ENCODE measurements at places on chromosomes 1 and 21.

DNA sequence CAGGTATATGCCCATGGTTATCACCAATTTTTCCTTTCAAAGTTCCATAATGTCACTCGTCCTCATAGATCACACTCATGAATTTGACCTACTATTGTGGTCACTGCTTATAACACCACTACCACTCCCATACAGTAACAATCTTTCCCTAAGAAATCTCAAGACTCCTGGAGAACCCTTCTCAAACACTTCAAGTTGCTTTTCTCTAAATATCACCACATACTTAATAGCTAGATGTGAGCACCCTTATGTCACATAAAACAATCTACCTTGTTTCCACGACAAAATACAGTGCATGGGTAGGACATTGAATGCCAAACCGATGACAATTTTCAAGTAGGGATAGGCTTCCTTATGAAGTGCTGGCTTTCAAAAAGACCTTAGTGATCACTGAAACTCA is 104.5 kb downstream of the LRRC53 start:
- H3K36me3 ChIP-seq: no peaks in the 10 kb centered on the region
- DNase-seq: no peak
- H3K27ac ChIP-seq: no peak overlapping the region
- H3K27me3 ChIP-seq: no peaks in the 10 kb centered on the region

DNA sequence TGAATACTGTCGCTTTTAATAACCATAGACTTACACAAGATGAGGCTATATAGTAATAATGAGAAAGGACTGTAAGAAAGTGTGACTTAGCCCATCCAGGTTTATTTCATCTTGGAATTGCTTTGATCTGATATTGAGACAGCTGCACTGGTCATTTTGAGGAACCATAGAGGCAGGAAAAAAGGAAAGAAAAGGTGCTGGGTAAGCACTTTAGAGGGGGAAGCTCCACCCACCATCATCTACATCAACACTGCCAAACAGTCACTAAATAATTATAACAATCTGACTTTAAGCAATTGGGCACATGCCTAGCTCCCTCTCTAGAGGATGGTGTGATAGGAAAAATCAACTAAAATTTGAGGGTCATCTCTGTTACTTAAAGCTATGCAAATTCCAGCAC is 70.6 kb upstream of the ST6GALNAC3 start:
- no peaks in the 10 kb centered on the region for H3K36me3 ChIP-seq
- H3K4me3 ChIP-seq: no peak overlapping the region
- H3K27me3 ChIP-seq: no peaks in the 10 kb centered on the region
- no peak for DNase-seq

GRCh38 chr1:150322310-150322709 is 977 bp downstream of the PRPF3 start:
- peaks cover 9% of the 10 kb centered on the region for H3K4me1 ChIP-seq
- DNase-seq: no peak
- H3K27me3 ChIP-seq: no peaks in the 10 kb centered on the region
- peaks cover 6% of the 10 kb centered on the region for H3K36me3 ChIP-seq

GRCh38 chr21:35720208-35720731 is 340.1 kb downstream of the SETD4 start:
- H3K4me3 ChIP-seq: no peak overlapping the region
- no peaks in the 10 kb centered on the region for H3K4me1 ChIP-seq
- DNase-seq: no peak
- H3K27me3 ChIP-seq: no peaks in the 10 kb centered on the region
- H3K27ac ChIP-seq: no peak overlapping the region

DNA sequence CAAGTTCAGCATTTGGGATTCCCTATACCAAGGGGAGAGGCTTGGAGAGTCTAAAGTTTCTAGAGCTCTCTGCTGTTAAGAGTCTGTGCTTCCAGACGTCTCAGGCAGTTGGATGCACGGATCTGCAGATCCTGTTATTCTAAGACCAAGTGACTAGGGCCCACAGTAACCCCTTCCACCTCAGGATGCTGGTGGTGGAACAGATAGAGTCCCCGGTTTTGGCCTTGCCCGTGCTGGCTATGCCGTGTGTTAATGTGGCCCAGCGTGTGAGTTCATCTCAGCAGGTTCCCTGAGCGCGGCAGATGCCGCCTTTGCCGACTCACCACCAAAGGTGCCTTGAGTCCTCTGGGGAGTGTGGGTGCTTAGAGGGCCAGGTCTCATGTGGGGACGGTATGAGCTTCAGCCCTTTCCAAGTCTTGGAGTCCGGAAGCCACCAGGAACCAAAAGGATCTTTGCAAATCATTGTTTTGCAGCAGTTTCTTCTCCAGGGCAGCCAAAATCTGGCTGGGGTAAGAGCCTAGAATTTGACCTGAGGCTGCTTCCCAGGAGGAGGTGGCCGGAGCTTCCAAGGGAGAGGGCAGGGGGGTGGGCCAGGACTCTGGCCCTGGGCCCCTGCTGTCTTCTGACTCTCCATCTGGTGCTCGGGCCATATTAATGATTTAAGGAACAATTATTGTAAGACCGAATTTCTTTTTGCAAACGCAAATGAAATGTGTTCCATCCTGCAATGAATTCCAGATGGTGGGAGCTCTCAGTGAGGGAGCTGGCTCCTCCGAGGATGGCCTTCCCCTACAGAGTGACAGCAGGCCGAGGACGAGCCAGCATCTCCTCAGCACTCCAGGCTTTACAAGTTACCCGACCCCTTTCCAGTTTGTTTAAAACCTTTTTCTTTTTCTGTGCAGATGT is 205.7 kb downstream of the FOXD2 start:
- no peaks in the 10 kb centered on the region for H3K36me3 ChIP-seq
- DNase-seq: no peak
- no peak overlapping the region for H3K27ac ChIP-seq
- H3K4me1 ChIP-seq: no peaks in the 10 kb centered on the region
- no peak overlapping the region for H3K4me3 ChIP-seq

DNA sequence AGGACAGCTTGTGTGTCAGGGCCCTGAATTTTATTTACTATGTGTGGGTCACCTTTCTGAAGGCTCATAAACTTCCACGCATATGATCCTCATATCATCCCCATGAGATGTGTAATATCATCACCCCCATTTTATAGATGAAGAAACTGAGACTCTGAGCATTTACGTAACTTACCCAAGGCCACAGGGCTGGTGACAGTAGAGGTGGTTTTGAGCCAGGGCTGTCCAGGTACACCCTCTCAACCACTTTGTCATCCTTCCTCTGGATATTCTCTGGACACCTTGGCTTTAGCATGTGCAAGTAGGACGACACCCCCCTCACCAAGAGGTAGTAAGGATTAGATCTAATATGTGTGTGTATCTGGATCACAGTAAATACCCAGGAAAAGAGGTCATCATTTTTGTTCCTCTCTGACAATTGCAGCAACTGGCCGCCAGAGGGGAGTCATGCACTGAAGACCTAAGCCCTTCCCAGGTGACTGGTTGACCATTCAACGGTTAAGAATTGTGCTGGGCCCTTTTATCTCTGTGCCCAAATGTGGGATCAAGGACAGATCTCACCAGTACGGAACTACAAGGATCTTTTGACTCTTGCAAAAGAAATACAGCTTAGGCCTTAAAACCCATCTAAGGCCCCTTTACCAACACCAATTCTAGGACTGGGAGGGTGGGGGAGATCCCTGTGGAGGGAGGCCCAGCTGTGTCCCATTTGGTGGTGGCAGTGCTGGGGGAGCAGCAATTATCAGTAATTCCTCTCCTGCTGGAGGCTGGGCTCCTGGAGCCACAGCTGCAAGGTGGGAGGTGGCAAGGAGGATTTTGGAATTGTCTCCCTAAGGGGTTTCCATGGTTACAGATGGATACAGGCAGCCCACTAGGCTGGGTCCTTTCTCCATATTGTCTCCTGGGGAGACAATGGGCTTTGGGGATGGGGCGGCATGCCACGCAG is 13.7 kb upstream of the E2F2 start:
- peaks cover 2% of the 10 kb centered on the region for H3K4me1 ChIP-seq
- no peak overlapping the region for H3K4me3 ChIP-seq
- no peaks in the 10 kb centered on the region for H3K27me3 ChIP-seq
- H3K36me3 ChIP-seq: no peaks in the 10 kb centered on the region

DNA sequence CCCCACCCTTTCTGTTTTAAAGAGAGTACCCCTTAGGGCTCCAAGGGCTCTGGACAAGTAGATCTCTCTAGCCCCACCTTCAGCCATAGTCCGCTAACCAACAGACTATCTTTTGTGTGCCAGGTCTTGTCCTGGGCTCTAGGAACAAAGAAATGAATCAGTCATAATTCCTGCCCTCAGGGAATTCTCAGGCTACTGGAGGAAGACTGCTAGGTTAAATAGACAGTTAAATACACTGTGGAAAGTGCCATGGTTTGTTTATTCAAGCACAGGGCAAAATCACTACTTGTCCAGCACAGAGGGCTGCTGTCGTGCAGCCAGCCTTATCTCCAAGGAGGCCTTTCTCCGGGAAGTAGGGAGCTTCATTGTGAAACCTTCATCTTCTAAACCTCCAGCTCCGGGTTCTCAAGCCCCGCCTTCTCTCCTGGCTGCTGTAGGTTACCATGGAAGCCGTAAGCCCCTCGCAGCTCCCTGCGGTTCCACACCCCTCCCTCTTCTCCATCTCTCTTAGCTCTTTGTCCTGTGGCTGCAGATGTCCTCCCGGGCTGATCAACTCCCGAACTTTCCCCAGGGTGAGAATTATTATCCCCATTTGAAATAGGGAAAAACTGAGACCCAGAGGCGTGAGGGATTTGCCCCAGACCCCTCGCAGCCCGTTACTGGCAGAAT is 29.8 kb downstream of the SHISAL2A start:
- H3K27me3 ChIP-seq: no peaks in the 10 kb centered on the region
- H3K36me3 ChIP-seq: no peaks in the 10 kb centered on the region
- H3K4me3 ChIP-seq: no peak overlapping the region
- no peak for DNase-seq
- H3K4me1 ChIP-seq: peaks cover 3% of the 10 kb centered on the region
- no peak overlapping the region for H3K27ac ChIP-seq

- peaks cover 13% of the 10 kb centered on the region for H3K4me1 ChIP-seq
- H3K27ac ChIP-seq: no peak overlapping the region
- no peaks in the 10 kb centered on the region for H3K36me3 ChIP-seq
- no peak overlapping the region for H3K4me3 ChIP-seq
- no peak for DNase-seq
- peaks cover 41% of the 10 kb centered on the region for H3K27me3 ChIP-seq
Measured at GRCh38 chr1:15756143-15757015, 2.2 kb upstream of the FBLIM1 start.

- DNase-seq: no peak
- no peaks in the 10 kb centered on the region for H3K27me3 ChIP-seq
- peaks cover 7% of the 10 kb centered on the region for H3K36me3 ChIP-seq
- H3K4me1 ChIP-seq: peaks cover 10% of the 10 kb centered on the region
- H3K27ac ChIP-seq: no peak overlapping the region
- H3K4me3 ChIP-seq: no peak overlapping the region
Measured at GRCh38 chr1:228147768-228148167, 2.0 kb upstream of the GJC2 start.

DNA sequence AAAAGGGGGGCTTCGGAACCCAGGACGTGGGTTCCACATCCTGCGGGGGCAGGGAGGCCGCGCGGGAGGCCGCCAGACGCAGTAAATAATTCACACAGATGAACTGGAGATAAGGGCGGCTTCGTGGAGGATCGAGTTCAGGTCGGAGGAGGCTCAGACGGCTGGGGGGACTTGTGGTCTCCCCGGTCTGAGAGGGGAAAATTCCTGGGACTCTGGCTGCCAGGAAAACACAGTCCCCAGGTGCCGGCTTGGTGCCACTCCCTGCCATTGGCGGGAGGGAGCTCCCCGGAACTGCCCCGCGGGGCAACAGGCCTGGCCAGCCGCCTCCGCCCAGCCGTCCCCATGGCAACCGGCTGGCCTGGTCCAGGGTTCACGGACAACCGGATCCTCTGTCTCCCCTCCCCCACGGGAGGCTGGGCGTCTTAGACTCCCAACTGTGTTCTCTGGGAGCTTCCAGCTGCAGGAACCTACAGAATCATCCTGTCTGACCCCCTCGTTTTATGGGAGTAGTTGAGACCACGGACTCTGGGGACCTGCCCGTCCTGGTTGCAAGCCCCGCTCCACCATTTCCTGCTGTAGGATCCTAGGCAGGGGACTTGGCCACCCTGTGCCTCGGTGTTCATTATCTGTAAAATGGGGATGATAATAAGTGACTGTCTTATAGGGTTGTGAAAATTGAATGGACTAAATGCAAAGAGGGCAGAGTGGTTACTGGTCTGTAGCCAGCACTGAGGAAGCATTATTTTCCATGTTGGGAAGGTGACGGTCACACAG is 9.6 kb downstream of the CAMK2N1 start:
- H3K4me3 ChIP-seq: no peak overlapping the region
- no peaks in the 10 kb centered on the region for H3K4me1 ChIP-seq
- peaks cover 63% of the 10 kb centered on the region for H3K27me3 ChIP-seq
- no peak overlapping the region for H3K27ac ChIP-seq

DNA sequence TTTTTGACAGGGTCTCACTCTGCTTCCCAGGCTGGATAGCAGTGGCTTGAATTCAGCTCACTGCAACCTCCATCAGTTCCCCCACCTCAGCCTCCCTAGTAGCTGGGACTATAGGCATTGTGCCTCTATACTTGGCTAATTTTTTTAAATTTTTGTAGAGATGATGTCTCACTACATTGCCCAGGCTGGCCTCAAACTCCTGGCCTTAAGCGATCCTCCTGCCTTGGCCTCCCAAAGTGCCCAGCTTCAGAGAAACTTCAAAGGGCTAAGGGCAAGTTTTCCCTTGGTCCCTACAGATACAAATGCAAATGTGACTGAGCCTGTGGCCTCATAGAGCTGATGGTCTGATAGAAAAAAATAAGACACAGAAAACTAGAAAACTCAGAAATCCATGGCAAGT is 52.9 kb upstream of the PRRC2C start:
- DNase-seq: no peak
- no peaks in the 10 kb centered on the region for H3K4me1 ChIP-seq
- H3K36me3 ChIP-seq: no peaks in the 10 kb centered on the region
- no peak overlapping the region for H3K4me3 ChIP-seq
- H3K27me3 ChIP-seq: no peaks in the 10 kb centered on the region

DNA sequence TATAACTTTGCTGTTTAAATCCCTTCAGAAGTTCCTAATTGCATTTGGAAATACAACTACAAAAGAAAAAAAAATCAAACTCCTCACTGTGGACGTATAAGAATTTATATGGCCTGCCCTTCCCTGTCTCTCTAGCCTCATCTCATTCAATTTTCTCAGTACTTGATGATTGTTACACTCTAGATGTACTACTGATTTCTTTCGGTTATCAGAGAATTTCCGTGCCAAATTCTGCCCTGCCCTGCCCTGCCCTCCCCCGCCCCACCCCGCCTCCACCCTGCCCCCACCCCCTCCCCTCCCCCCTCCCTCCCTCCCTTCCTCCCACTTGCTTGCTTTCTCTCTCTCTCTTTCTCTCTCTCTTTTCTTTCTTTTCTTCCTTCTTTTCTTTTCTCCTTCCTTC is 71.7 kb upstream of the MPC2 start:
- peaks cover 59% of the 10 kb centered on the region for H3K36me3 ChIP-seq
- no peak overlapping the region for H3K27ac ChIP-seq
- DNase-seq: no peak
- H3K27me3 ChIP-seq: no peaks in the 10 kb centered on the region

All from psoas muscle (tissue), 8 donors.